ENCODE measurements at places on chromosomes 11 and 22.

- DNase-seq = no peak
These were observed 322.0 kb downstream of the CTTN start for GRCh38 chr11:70720281-70720680.

DNA sequence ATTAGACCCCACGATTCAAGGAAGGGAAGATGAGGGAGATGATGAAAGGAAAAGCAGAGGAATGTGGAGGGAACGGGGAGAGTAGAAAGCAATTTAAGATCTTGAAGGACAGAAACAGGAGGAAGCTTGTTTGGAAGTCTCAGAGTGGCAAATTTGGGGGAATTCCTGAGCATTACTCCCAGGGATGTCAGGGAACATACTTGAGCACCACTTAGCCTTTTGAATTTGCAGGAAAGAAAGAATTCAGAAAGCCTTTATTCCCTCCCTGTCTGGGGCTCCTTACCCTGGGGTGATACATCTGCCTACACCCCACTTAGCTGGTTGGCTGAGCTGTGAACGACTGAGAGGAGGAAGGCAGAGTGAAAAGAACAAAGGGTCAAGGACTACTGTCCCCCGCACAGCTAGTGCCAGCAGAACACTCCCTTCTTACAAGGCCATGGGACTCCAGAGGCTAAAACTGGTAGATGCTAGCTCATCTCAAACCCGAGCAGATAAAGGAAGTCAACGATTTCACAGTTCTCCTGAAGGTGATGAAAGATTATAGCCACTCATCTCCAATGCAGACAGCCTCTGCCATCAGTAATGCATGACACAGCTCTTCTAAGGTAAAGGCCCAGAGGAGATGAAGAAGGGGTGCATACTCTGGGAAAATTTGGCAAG, 84.0 kb upstream of the AKIP1 start:
- DNase-seq = no peak

GRCh38 chr22:19448076-19448607, 631 bp upstream of the C22orf39 start:
- DNase-seq = peak; percentile 7

DNA sequence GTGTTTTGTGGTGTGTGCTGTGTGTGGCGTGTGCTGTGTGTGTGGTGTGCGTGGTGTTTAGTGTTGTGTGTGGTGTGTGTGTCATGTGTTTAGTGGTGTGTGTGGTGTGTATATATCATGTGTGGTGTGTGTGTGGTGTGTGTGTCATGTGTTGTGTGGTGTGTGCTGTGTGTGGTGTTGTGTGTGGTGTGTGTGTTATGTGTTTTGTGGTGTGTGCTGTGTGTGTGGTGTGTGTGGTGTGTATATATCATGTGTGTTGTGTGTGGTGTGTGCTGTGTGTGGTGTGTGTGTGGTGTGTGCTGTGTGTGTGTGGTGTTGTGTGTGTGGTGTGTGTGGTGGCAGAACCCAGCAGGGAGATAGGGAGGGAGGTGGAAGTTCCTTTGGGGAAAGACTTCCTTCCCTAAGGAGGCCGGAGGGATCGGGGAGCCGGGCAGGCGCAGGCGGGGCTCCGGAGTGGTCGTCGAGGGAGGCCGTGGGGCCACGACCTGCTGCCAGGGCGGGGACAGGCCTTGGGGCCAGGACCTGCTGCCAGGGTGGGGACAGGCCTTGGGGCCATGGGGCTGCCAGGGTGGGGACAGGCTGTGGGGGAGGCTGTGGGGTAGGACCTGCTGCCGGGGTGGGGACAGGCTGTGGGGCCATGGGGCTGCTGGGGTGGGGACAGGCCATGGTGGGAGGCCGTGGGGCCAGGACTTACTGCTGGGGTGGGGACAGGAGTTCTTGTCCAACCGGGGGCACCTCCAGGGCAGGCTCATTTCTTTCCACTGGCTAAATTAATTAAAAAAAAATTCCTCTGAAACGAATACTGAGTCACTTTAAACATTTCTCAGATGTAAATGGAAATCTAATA, 15.2 kb downstream of the PIM3 start:
- DNase-seq = no peak

- DNase-seq = peak; percentile 25
These were observed 6.3 kb upstream of the SYNGR1 start for GRCh38 chr22:39343259-39344045.

Data from T follicular helper cell (primary cell).